ENCODE measurements at places on chromosomes 5 and 9.

DNA sequence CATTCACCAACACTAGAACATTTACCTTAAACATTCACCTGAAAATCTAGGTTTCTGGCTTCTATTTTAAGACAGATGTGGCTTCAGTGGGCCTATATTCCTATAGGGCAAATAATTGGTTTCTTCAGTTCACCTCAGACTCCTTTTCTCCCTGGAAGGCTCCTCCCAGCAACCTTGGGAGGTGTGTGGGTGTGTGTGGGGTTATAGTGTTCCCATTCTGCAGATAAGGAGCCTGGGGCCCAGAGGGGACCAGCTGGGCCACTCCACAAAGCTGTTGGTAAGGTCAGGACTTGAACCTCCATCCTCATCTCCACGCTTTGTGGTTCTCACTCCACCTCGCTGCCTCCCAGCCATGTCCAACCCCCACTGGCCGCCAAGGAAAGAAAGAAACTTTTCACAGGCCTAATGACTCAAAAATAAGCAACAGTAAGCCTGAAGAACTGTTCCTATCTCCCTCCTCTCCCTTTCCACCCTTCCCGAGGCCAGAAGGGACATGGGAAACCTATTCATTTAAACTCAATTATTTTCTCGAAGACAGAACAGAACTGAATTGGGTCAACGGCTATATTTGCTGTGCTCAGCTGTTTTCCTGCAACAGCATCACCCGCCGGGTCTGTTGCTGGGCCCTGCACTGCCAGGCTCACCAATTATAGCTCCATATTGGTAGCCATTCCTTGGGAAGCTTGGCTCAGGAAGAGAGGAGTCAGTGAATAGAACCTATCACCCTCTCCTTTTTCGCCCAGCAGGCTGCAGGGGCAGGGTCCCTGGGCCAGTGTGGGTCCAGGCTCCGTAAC is 78.5 kb downstream of the DAB2IP start:
- DNase-seq = no peak

- no peak for DNase-seq
These were observed 219.3 kb upstream of the TRIM32 start for GRCh38 chr9:116467740-116468351.

GRCh38 chr9:137715321-137715720 is 96.5 kb downstream of the EHMT1 start:
- DNase-seq = no peak

GRCh38 chr5:68652534-68652965 is 437.0 kb downstream of the PIK3R1 start:
- DNase-seq = no peak

GRCh38 chr9:120741191-120741590 is 26.9 kb upstream of the MEGF9 start:
- no peak for DNase-seq

All from NCI-H187 treated with DMSO at 0.1 percent for 48 hours (cell line).